Activated CD4-positive, alpha-beta T cell treated with anti-CD3 and anti-CD28 coated beads, Interleukin-2, amount 10 ng/mL, durations not matched to agents 24 days and 14 days (primary cell): ENCODE measurements at places on chromosomes 16 and 17.

- DNase-seq: no peak
Observed at GRCh38 chr16:46555951-46556350, 65.2 kb downstream of the SHCBP1 start.

DNA sequence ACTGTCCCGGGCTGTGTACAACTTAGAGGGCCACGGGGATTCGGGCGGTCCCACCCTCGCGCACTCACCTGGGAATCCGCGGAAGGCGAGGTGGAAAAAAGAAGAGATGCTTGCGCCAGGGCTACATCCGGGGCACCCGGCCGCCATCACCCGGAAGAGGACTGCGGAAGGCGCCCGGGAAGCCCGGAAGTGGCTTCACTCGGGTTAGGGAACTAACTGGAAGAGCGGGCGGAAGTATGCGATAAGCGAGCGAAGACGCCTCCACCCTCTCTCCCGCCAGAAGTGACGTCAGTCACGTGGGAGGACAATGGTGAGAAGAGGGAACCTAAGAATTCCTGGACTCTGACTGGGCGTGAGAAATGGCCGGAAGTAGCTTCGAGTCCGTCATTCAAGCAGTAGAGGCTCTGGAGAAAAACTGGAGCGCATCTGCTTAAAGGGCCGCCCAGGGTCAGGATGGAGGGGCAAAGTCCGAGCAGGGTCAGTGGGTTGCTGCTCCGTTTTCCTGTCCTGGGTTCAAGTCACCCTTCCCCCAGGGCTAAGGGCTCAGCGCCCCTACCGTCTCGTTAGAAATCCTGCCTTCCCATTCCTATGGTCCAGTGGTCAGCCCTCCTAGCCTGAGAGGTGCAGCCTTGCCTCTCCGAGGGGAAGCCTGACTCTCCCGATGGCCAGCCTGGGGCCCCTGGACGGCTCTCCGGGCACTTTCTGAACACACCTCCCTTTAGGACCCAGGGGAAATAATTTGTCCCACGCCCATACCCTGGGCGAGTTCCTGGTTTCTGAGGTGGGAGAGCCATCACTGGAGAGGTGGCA lies at the start of gene CD2BP2:
CD2BP2 (minus strand) TSS at position 165 of the 810 bp plus-strand sequence. CDS start 627 bp downstream, outside the sequence.
- peak; percentile 97 for DNase-seq

DNA sequence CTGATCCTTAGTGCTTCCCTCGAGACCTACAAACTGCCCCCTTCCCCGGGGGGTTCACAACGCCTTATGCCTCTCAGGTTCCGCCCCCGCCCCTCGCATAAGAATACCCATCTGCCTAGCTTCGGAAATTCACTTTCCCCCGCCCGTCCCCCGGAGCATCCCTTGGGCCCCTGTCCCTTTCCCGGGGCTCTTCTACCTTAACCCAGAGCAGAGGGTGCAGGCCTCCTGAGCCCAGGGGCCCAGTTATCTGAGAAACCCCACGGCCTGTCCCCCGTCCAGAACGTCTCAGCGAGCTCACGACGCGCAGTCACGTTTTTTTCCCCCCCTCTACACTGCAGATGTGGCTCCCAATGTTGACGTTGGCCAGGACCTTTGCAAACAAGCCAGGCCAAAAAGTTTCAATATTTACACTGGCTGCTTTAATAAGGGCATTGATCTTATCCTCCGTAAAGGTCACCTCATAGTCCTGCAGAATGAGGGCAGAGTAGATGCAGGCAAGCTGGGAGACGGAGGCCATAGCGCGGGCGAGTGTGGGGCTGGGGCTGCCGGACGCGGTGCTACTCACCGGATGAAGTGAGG lies 1.4 kb upstream of the NBR1 start:
- DNase-seq: peak; percentile 69

- DNase-seq: no peak
Observed at GRCh38 chr17:45395569-45396415, 36.9 kb downstream of the ARHGAP27 start.

DNA sequence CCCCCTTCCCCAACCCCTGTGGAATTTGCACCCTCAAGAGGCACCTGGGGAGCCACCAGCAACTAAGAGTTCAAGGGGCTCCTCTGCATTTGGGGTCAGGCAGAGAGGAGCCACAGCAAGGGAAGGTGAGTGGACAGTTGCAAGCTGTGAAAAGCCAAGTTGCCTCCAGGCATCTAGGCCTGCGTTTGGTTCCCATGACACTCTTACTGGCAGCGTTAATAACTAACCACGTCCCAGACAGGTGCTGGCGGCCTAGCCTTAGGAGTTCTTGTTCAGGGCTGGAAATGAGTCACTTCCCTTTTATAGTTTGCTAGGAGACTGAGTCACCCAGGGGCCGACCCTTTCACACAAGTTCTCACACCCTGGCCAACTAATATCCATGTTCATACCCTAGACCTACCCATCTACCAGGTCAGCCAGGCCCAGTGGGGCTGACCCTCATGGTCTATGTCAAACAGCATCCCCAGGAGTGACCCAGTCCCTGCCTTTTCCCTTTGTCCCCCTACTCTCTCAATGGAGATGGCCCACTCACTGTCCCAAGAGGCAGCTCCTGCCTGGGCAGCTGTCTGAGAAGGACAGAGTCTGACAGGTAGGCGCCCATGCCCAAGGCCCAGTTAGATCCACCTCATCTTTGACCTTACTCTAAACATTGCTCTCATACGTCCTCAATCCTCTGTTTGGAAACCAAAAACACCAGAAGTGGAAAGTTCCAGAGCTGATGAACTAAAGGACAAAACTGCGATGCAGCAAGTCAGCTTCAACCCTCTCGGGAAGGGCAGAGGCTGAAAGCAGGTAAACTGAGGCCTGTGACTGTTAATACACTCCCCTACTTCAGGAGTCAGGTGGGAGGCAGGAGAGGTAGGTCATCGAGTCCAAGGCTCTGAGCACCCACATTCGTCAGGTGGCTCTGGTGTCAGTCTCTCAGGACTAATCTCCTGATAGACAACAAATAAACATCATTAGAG lies 300.6 kb downstream of the SOX9 start:
- DNase-seq: peak; percentile 64

GRCh38 chr16:383326-384051 lies 1.7 kb upstream of the PGAP6 start:
- peak; percentile 75 for DNase-seq

GRCh38 chr17:29196769-29197515 lies 16.7 kb upstream of the MYO18A start:
- DNase-seq: no peak

DNA sequence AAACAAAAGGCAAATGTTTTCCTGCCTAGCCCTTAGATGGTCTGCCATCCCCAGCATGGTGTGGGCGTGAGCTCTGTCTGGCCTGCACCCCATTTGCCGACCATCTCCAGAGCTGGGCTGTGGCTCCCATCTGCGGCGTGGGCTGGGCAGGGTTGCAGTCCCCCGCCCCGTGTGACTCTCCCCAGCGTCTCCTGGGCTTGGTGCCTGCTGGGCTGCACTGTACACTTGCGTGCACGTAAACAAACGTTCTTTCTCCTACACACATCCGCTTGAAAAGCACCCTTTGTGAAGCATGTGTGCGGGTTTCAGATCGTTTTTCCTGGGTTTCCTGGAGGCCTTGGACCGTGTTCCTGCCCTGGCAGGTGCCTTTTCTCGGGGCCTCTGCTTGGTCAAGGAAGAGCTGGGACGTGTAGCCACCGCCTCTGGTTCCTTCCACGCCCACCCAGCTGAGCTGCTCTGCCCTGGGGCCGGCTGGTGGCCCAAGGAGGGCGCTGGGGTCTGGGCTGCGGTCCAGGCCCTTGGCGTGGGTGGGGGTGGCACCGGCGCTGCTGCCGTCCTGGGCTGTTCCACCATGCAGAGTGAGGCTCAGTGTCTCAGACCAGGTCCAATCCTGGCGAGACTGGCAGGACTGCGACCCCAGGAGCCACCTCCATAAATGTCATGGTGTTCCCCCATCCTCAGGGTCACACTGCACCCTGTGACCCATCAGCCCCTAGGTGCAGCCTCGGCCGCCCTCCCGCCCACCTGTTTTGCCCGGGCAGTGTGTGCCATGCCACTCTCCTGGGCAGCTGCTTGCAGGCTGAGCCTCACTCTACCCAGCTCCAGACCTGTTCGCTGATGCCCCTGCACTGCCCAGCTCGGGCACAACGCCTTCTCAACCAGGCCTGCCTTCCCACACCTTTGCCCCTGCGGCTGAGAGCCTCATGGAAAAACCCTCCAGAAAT lies 9.9 kb upstream of the BAIAP3 start:
- no peak for DNase-seq
